ENCODE measurements at places on chromosomes 3 and 15. TPM values are rescaled to one million over a fixed set of nuclear protein-coding genes. Genes with fewer than 3 reads are reported as not detected.

DNA sequence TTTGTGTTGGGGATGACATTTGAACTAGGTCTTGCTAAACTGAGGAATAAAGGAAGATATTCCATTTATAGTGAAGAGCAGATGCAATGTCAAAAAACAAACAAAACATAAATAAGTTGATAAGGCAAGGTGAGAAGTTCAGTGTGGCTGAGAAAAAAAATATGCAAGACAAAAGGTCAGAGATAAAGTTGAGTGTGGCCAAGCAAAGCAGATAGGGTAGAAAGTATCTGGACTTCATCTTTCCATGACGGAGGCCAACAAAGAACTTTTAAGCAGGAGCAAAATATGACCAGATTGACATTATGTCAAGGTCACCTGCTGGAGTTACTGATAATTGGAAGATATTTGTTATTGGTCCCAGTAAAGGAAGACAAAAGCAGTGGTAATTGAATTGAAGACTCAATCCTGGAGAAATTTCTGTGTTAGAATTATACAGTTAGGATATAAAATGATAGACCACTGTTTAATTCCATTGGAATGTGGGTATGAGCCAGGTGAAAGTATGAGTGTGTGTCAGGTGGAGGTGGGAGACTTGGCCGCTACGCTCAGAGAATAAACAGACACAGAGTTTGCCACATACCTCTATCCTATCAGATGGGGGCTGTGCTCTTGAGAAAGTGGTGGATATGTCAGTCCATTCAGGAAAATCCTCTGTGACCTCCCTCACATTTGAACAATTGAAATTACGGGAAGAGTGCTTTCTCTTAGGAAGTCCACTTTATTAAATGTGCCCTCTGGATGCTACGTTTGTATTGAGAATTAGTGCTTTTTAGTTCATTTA is 28.1 kb downstream of the ADIPOQ start:
- no peak for DNase-seq

TRPM1 gene
- polyA plus RNA-seq: 0.14 TPM

TBC1D2B gene
- polyA plus RNA-seq: 8.2 TPM

ATP13A5 gene
- polyA plus RNA-seq: 0.07 TPM

- no peak for DNase-seq
Observed at GRCh38 chr3:83849106-83849730, 1109.6 kb upstream of the CADM2 start.

DNA sequence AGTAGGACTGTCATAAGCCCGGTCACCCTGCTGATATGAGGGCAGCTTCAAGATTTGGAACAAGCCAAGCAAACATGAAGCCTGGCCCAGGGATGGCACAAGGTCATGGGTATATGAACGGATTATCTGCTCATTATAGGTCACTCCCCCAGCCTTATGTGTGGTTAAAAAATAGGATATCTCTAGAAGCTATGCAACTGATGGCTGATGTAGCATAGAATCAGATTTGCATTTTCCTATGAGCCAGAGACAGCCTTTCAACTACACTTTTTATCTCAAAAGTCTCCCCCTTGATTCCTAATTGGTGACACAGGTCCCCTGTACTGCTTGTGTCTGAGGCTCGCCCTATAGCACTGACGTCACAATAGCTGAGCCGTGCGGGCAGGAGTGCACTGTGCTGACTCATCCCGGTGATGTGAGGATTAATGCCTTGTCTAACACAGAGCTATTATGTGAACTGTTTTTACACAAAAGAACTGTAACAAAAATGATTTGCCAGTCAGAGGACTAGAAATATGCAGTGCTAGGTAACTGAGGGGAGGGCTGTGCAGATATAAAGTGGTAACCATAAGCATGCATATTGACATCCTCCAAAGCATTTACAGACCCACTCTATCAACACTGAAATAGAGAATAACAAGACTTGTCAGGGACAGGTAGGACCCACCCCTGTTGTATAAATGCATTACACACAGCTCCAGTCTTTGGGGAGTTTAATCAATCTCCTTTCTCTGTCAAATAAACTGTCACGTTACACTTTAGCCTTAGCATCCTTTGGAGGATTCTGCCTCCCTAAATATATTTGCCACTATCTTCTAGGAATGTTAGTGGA is 204.9 kb downstream of the TIGIT start:
- no peak for DNase-seq

GRCh38 chr15:40297356-40297755 is 10.4 kb downstream of the PLCB2 start:
- no peak for DNase-seq

DNA sequence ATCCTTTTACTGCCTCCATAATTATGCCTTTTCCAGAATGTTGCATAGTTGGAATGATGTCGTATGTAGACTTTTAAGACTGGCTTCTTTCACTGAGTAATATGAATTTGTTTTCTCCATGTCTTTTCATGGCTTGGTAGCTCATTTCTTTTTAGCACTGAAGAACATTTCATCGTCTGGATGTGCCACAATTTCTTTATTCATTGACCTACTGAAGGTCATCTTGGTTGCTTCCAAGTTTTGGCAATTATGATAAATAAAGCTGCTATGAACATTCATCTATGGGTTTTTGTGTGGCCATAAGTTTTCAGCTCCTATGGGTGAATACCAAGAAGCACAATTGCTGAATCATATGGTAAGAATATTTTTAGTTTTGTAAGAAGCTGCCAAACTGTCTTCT is 23.2 kb upstream of the RARRES1 start:
- DNase-seq: no peak

- no peak for DNase-seq
Observed at GRCh38 chr3:101203411-101203810, 117.0 kb downstream of the IMPG2 start.

TLR9 gene
- 0.05 TPM for polyA plus RNA-seq

- peak; percentile 54 for DNase-seq
Observed at GRCh38 chr3:4584456-4585249, 91.5 kb downstream of the ITPR1 start.

DNA sequence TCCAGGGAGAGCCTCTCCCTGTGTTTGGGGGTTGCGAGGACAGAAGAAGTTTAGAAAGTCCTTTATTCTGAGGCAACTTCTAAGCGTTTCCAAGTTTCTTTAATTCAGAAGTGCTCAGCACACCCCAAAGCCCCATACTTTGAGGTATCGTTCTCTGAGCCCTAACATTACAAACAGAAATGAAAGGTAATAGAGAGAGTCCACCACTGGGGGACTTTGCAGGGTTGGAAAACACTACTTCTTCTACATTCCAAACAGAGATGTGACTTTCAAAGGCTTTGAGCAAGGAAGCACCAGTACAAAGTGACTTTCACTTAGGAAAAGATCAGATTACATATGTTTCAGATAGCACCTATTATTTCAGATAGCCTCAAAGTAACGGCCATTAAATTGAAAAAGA is 6.2 kb upstream of the ZNF280D start:
- DNase-seq: no peak
